ENCODE measurements at places on chromosomes 3 and 15.

GRCh38 chr3:98966434-98966833 lies 64.9 kb upstream of the DCBLD2 start:
- DNase-seq = no peak

- no peak for DNase-seq
These were observed 432.1 kb upstream of the MDFIC2 start for GRCh38 chr3:70744536-70744935.

- no peak for DNase-seq
These were observed 1.2 kb downstream of the ZBTB11 start for GRCh38 chr3:101675709-101676215.

GRCh38 chr3:44318891-44319311 lies 19.7 kb upstream of the TCAIM start:
- no peak for DNase-seq

GRCh38 chr15:57436961-57437360 lies 60.7 kb downstream of the CGNL1 start:
- no peak for DNase-seq

- DNase-seq = no peak
These were observed 127.2 kb downstream of the CD47 start for GRCh38 chr3:107963581-107963980.

GRCh38 chr3:190830031-190830430 lies 32.5 kb downstream of the GMNC start:
- DNase-seq = no peak

- DNase-seq = no peak
These were observed 38.7 kb downstream of the FEM1B start for GRCh38 chr15:68316061-68316804.

DNA sequence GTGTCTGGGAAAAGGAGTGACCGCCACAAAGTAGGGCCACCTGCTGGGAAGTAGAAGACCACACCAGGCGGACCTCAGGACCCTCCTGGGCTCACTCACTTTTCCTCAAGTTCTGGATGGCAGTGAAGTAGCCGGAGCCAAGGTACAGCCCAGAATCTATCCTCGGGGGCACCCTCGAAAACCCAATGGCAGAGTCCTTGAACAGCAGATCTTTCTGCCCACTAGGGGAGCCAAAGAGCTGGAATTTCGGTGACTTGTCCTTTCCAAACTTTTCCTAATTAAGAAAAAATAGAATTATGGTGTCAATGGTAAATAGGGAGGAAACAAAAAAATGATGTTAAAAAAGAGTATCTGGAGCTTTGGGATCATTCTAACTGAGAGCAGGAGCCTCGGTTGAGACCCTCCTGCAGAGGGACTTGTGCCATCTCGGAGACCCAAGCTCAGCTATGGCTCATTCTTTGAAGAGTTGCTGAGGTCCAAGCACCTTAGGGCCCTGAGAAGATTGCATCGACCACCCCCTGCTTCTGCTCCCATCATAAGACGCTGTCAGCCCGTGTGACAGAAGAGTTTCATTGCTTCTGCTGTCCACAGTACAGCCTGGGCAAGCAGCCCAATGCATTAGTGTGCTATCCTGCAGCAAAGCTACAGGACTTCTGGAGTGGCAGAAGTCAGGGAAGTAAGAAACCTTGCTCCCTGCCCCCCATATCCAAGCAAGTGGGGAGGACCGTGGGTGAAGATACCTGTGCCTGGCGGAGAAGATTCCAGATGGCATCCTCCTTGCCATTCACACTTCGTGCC lies 14.8 kb downstream of the LTF start:
- peak; percentile 28 for DNase-seq

DNA sequence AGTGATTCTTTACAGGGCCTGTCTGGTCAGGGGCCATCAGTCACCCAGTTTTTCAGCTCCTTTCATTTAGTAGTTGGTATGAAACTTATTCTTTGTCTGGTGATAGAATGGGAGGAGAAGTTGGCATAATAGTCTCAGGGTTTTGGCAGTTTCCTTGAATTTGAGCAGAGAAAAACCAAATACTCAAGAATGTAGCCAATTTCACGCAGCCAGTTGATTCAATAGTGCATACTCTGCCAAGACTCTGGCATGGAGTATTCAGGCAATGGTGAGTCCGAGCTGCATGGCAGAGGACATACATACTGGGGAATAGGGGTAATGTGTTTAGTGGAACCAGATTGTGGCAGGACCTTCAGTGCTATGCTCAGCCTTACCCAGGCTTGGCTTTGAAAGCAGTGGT lies 118.3 kb downstream of the GALK2 start:
- DNase-seq = no peak

- peak; percentile 11 for DNase-seq
These were observed 6.3 kb downstream of the INSYN1 start for GRCh38 chr15:73746883-73747282.

All from adipocyte (in vitro differentiated cells).